B cell (primary cell): ENCODE measurements at places on chromosomes 12 and 14. TPM values are rescaled to one million over a fixed set of nuclear protein-coding genes. Genes with fewer than 3 reads are reported as not detected.

Gene TAS2R7
- not detected in 2 replicates for total RNA-seq

Gene MYRFL
- total RNA-seq, result not detected in 2 replicates

Gene HOXC9
- not detected in 2 replicates for total RNA-seq

- no peaks in the 10 kb centered on the region for H3K27me3 ChIP-seq
- H3K4me1 ChIP-seq, result no peaks in the 10 kb centered on the region
- no peak for DNase-seq
- H3K4me3 ChIP-seq, result no peak overlapping the region
- H3K27ac ChIP-seq, result no peak overlapping the region
Measured at GRCh38 chr12:39779768-39780340, 160.3 kb upstream of the ABCD2 start.
